ENCODE measurements at places on chromosomes 3 and 15. TPM values are rescaled to one million over a fixed set of nuclear protein-coding genes. Genes with fewer than 3 reads are reported as not detected.

GRCh38 chr3:110625201-110625747, 446.3 kb upstream of the NECTIN3 start:
- DNase-seq = no peak

- DNase-seq = no peak
Measured at GRCh38 chr3:184812662-184813042, 686 bp downstream of the VPS8 start.

GRCh38 chr3:15711281-15711680, 86.5 kb downstream of the ANKRD28 start:
- no peak for DNase-seq

- DNase-seq = no peak
Measured at GRCh38 chr15:68391121-68391520, 40.8 kb downstream of the ITGA11 start.

- DNase-seq = no peak
Measured at GRCh38 chr15:96997538-96997937, 667.0 kb downstream of the NR2F2 start.

- DNase-seq = no peak
Measured at GRCh38 chr3:37859908-37860199, 1.8 kb upstream of the CTDSPL start.

GRCh38 chr3:160797356-160797755, 41.3 kb downstream of the PPM1L start:
- DNase-seq = no peak

- DNase-seq = no peak
Measured at GRCh38 chr3:79253271-79253670, 514.5 kb downstream of the ROBO1 start.

DNA sequence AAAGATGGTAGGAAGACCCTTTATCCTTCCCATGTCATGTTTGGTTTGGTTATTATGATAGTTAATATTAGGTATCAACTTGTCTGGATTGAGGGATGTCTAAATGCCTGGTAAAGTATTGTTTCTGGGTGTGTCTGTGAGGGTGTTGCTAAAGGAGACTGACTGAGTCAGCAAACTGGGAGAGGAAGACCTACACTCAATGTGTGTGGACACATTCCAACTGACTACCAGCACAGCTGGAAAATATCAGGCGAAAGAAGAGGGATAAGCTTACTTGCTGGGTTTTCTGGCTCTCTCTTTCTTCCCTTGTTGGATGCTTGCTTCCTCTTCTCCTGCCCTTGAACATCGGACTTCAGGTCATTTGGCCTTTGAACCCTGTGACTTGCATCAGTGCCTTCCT, 1227.6 kb upstream of the EPHA6 start:
- no peak for DNase-seq

DNA sequence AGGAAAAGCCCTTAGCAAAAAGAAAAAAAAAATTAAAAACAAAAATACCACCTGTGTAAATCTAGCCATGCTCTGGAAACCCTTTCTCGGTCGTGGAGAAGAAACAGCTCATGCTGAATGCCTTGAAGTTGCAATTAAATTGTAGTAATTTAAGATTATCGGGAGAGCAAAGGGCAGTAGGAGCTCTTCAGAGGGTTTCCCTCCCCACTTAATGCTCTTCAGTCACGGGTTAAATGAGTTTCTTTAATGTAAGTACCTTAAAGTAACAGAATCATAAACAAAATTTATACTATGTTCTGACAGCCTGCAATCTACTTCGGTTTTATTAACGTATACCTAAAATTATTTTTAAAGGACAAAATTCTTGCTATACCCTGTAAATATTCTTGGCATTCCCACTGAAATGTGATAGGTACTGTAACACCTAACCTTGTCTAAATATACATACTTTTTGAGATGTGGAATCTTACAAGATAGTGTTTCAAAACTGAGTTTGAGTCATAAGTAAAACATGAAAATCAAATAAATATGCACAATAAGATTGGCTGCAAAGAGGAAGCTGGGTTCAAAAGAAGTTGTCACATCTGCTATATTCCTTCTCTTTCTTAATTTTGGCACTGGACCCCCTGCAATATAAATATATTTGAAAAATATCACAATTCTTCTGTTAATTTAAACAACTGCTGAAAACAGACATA, 5.3 kb downstream of the FOXP1 start:
- no peak for DNase-seq

- DNase-seq = no peak
Measured at GRCh38 chr3:130604806-130605205, 87.8 kb downstream of the COL6A6 start.

- DNase-seq = no peak
Measured at GRCh38 chr3:129673897-129674797, 67.7 kb upstream of the PLXND1 start.

DNA sequence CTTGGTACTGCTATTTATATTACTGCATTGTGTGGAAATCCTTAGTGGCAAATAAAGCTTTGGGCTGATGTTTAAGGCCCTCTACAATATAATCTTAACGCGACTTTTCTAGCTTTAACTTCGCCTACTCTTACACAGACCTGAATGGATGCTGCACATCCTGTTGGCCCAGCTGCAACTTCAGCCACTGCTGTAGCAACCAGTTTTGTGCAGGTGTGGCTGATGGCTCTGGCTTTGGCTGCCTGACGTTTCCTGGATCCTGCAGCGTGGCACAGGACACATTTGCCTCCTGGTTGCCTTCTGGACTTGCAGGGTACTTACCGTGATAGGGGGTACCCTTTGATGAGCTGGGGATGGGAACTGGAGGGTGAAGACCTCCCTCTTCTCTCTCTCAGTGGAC, 20.2 kb upstream of the ERICH6 start:
- DNase-seq = no peak

- DNase-seq = no peak
Measured at GRCh38 chr3:31853580-31853979, 127.5 kb downstream of the OSBPL10 start.

DNA sequence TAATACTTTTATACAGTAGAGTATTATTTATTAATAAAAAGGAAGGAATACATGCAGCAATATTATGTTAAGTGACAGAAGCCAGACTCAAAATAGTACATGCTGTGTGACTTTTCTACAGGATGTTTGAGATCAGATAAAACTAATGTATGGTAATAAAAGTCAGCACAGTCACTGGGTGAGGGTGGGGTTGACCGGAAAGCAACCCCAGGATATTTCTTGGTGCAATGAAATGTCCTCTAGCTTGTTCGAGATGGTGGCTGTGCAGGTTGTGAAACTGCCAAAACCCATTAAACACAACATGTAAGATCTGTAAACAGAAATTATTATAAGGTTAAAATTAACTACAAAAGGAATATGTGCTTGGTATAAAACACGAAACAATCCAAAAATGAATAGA, 20.8 kb upstream of the ALDH1L1 start:
- no peak for DNase-seq

- no peak for DNase-seq
Measured at GRCh38 chr3:153399636-153400035, 237.6 kb downstream of the RAP2B start.

DNA sequence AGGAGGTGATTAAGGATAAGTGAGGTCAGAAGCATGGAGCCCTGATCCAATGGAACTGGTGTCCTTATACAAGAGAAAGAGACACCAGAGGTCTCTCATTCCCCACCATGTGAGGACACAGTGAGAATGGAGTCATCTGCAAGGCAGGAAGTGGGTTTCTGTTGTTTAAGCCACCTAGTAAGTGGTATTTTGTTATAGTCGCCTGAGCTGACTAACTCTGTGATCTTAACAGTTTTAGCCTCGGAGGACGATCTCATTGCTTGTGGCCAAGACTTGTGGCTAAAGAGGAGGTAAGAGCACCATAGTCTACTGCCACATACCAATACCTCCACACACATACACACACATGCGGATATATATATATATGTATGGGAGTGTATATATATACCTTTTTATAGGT, 73.8 kb downstream of the MCTP2 start:
- DNase-seq = no peak

DNA sequence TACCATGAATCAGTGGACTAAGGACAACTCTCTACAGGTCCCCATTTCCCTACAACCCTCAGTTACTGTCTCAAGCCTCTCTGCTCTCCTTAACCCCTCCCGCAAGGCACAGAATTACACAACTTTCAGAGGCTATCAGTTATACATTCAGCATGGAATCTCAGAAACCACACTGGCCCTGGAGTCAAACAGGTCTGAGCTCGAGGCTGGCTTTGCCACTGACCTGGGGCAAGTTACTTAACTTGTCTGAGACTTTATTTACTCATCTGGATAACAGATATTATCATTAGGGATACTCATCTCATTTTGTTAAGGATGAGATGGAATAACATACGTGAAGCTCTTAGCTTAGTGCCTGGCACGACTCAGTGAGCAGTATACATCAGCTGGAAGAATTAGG, 95.2 kb downstream of the WDR76 start:
- DNase-seq = no peak

- no peak for DNase-seq
Measured at GRCh38 chr15:95972041-95972553, 358.4 kb upstream of the NR2F2 start.

DNA sequence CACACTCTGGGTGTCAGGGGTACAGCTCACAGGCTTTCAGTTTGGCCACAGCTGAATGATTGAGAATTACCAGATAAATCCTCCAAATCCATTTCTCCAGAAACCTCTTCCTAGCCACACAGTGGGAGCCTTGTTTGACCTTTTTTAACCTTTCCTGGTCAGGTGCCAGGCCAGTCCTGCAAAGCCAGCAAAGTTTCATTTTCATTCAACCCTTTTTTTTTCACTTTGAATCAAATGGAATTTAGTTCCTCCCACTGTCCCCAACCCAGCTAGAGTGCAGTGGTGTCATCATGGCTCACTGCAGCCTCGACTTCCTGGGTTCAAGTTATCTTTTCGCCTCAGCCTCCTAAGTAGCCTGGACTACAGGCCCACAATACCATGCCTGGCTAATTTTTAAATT, 67.8 kb downstream of the NSUN3 start:
- no peak for DNase-seq

DNA sequence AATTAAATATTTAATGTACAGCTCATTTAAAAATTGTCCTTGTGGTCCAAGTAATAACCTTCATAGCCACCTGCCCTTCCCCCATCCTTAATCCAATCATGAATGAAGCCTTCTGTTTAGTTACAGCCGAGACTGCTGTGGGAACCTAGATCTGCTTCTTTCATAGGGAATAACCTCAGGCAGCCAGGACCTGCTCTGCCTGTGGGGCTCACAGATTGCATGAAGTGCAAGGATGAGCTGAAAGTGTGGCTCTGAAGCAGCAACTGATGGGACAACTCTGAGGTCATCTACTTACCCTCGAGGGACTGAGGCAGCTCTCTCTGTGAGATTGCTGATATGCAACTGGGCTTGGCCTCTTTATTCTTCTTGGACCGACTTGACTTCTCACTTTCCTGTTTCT, 169.8 kb downstream of the POTEB3 start:
- DNase-seq = no peak

GRCh38 chr15:63991706-63992105, 54.6 kb downstream of the DAPK2 start:
- no peak for DNase-seq

The POPDC2 gene
- total RNA-seq = 4.6 TPM

The WDR93 gene
- not detected for total RNA-seq

The KLHL6 gene
- 59.0 TPM for total RNA-seq

The TAMM41 gene
- 42.7 TPM for total RNA-seq

The SETMAR gene
- total RNA-seq = 15.1 TPM

The SKOR1 gene
- total RNA-seq = 1.0 TPM

Data from naive thymus-derived CD8-positive, alpha-beta T cell (primary cell).